ENCODE measurements at places on chromosomes 5 and 9.

DNA sequence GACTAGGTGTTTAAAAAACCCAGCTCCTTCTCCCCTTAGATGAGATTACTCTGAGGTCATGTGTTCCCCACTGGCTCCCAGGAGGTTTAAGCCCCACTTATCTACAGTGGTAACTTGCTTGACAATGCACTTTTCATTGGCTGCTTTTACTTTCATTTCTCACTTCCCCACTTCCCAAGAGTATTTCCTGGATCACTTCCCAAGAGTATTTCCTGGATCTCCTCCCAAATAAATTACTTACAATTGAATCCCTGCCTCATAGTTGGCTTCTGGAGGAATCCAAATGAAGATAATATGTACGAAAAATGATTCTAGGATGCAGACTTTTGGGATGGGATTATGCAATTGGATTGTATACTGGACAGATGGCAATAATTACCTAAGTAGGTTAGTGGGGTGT lies 47.1 kb upstream of the CHSY3 start:
- peak; percentile 5 for DNase-seq
- H3K27me3 ChIP-seq, result no peaks in the 10 kb centered on the region
- no peaks in the 10 kb centered on the region for H3K4me1 ChIP-seq

GRCh38 chr9:116175614-116176013 lies 22.0 kb downstream of the PAPPA start:
- peaks cover 5% of the 10 kb centered on the region for H3K4me1 ChIP-seq
- H3K4me3 ChIP-seq, result no peak overlapping the region
- H3K27ac ChIP-seq, result no peak overlapping the region

DNA sequence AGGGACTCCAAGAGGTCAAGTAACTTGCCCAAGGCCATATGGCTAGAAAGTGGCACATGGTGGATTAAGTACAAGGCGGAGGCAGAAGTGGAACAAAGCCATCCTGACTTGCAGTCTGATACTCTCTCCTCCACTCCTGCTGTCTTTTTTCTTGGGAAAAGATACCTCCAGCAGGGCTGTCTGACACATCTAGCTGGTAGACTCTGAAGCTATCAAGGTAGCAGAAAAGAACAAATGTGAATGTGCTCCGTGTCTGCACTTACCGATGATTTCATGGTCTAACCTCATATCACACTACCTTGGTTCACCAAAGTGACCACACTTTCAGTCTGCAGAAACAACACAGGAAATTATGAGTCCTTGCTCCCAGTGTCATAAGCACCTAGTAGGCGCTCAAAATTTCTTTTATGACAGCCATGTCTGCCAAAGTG lies 284.8 kb downstream of the CRB2 start:
- H3K4me1 ChIP-seq, result peaks cover 4% of the 10 kb centered on the region
- H3K27ac ChIP-seq, result no peak overlapping the region
- no peaks in the 10 kb centered on the region for H3K27me3 ChIP-seq
- no peak for DNase-seq
- no peaks in the 10 kb centered on the region for H3K36me3 ChIP-seq

GRCh38 chr9:113896713-113897112 lies 20.6 kb downstream of the ZNF618 start:
- no peak for DNase-seq
- no peak overlapping the region for H3K27ac ChIP-seq
- peaks cover 16% of the 10 kb centered on the region for H3K36me3 ChIP-seq
- no peaks in the 10 kb centered on the region for H3K27me3 ChIP-seq
- no peak overlapping the region for H3K4me3 ChIP-seq

DNA sequence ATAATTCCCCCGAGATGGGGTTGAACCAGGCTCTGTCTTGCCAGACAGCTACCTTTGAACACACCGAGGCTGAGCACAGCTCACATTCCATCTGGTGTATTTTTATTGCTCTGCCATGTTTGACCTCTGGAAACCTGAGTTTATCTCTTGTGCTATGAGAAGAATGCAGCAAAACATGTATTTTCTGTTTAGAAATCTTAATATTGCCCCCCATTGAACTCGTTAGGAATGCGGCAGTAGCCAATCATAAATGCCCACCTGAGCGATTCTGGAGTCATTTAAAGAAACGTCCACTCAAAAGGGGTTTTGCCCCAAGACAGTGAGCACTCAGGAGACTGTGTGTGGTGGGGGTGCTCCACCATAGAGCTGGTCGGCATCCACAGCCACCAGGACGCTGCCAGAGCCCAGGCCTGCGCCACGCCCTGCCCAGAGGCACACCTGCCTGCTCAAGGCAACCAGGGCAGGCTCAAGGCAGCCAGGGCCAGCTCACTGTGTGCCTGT lies 26.9 kb downstream of the FGD3 start:
- H3K4me1 ChIP-seq, result peaks cover 2% of the 10 kb centered on the region
- H3K4me3 ChIP-seq, result no peak overlapping the region
- no peaks in the 10 kb centered on the region for H3K36me3 ChIP-seq
- no peaks in the 10 kb centered on the region for H3K27me3 ChIP-seq

All from mesenchymal stem cell (in vitro differentiated cells and primary cell).